ENCODE measurements at places on chromosomes 6 and 20.

DNA sequence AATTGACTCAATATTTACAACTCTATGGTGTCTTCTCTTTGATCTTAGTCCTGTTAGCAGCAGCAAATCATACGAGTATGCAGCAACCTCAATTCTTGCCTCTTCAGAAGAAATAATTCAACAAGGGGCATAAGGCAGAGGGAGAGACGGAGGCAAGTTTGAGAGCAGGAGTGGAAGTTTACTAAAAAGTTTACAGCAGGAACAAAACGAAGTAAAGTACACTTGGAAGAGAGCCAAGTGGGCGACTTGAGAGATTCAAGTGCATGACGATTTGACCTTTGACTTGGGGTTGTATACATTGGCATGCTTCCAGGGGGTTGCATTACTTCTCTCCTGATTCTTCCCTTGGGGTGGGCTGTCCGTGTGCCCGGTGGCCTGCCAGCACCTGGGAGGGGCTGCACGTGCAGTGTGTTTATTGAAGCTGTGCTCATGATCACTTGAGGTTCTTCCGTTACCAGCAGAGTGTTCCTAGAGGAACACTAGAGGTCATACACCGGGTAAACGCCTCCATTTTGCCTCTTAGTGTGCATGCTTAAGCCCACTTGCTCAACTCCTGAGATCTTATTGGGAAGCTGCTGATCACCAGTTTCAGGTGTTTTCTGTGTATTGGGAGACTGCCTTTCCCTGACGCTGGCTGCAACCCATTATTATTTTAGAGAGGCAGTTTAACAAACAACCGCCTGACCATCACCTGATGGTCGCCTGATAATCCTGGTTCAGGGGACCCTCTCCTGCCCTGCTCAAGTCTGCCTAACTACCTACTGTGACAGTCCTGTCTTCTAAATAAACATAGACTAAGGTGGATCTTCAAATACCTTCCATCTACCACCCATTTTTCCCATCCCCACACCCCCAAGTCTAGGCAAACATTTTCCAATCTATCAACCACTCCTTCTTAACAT is 172.4 kb upstream of the MYLIP start:
- no peak for DNase-seq

DNA sequence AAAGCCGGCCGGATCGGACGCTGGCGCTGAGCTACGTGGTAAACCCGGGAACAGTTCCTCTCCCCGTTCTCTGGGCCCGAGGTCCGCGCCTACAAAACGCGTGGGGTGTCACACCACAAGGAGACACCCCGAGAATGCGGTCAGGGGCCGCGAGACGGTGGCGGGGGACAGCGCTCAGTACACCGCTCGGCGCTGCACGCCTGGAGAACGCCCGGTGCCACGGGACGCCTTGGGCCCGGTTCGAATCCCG is 670 bp downstream of the NCOA5 start:
- DNase-seq: no peak

GRCh38 chr6:157727629-157728182 is 95.3 kb upstream of the SNX9 start:
- no peak for DNase-seq

DNA sequence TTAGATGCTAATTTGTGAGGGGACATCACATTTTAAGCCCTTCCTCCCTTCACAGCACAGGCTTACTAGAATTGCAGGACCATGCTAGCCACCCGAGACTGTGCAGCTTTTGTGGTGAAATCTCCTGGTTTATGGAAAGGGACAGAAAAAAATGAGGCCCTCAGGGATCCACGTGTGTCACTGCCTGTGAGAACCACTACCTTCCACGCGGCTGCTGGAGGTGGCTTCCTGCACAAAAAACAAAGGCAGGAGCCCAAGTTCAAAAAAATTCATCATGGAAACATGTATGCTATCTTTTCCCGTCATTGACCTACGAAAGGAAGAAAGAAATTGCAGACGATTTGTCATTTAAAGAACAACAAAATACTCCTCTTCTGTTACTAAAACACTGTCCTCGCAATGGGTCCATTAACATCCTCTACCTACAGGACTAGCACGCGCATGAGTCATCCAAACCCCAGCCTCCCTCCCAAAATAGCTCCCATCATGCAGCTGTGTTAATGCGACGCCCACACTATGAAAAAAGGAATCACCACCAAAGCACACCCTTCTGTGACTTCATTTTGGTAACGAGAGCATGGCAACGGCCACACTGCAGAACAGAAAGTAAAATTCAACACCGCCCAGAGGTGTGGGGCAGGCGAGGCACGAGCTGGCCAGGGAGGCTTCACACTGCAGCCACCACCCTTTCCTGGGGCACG is 45.7 kb downstream of the RAMACL start:
- DNase-seq: no peak

DNA sequence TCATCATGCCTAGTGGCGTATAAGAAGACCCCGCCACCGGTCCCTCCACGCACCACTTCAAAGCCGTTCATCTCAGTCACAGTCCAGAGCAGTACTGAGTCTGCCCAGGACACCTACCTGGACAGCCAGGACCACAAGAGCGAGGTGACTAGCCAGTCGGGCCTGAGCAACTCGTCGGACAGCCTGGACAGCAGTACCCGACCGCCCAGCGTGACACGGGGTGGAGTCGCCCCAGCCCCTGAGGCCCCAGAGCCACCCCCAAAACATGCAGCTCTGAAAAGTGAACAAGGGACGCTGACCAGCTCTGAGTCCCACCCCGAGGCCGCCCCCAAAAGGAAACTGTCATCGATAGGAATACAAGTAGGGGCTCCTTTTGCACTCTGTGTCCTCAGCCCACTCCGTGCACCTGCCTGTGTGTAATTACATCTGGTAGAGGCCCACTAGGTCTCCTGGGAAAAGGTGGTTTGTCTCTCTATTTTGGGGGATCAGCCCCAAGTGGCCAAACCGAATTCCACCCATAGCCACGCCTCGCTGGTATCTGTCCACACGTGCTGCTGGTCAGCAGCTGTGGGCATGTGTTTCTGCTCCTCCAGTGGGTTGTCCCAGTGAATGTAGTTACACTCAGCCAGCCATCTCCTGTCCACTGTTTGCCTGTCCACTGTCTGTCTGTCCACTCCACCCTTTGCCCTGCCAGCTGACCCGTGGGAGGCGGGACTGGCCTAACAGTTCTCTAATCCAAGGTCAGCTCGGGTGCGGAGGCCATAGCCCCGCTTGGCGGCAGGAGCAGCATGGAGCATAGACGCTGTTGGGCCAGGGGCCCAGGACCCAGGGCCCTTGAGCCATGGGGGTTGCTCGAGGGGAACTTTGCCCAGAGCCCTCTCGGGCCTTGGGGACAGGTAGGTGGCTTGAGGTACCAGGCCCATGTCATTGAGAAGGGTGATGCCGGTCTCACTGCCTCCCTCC is 44.3 kb upstream of the MYL9 start:
- DNase-seq: no peak

- DNase-seq: no peak
Measured at GRCh38 chr20:20806121-20807095, 94.0 kb upstream of the RALGAPA2 start.

- no peak for DNase-seq
Measured at GRCh38 chr6:3046295-3046694, 22.0 kb upstream of the RIPK1 start.

- DNase-seq: no peak
Measured at GRCh38 chr20:51480507-51481270, 61.8 kb downstream of the NFATC2 start.

- DNase-seq: no peak
Measured at GRCh38 chr6:10534419-10534762, 13.2 kb downstream of the GCNT2 start.

DNA sequence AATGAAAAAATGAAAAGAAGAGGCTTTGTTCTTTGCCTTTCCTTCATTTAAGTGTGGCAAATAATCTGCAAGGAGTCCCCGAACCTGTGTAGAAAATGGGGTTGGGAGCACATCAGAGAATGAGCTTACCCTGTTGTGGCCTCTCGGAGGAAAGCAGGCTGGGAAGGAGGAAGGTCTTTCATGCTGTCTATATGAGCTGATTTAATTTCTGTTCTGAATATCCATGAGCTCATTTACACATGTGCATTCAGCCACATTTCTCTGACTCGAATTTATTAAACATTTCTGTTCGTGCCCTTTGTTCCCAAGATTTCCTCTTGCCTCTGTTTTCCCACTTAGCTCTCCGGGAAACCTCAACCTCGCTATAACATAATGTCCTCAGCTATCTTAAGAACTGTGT is 584.4 kb upstream of the CDH4 start:
- DNase-seq: no peak

DNA sequence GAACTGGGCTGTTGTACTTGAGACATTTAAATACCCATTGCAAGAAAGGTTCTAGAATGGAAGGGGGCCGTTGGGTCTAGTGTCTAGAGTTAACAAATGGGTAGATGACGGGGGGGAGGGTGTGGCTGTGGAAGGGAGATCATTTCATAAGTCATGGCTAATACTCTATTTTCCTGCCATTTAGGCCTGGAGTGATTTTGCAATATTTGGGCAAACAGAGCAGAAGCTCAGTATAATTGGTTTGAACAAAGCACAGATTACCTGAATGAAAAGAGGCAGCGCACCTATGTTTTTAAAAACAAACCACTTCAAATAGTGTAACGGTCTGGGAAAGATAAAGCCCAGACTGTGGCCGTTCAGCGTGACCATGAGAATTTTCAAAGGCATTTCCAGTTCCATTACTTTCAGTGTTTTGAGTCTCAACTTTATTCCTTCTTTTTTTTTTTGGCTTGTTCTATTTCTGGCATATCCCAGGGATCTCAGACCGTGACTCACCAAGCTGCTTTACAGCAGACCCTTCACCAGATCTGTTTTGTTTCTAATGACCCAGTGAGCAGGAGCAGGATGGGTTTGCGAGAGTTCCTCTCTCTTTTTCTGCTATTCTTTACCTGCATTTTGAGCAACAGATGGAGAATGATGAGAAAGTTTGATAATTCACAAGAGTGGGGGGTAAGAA is 73.7 kb downstream of the LYRM2 start:
- DNase-seq: no peak

DNA sequence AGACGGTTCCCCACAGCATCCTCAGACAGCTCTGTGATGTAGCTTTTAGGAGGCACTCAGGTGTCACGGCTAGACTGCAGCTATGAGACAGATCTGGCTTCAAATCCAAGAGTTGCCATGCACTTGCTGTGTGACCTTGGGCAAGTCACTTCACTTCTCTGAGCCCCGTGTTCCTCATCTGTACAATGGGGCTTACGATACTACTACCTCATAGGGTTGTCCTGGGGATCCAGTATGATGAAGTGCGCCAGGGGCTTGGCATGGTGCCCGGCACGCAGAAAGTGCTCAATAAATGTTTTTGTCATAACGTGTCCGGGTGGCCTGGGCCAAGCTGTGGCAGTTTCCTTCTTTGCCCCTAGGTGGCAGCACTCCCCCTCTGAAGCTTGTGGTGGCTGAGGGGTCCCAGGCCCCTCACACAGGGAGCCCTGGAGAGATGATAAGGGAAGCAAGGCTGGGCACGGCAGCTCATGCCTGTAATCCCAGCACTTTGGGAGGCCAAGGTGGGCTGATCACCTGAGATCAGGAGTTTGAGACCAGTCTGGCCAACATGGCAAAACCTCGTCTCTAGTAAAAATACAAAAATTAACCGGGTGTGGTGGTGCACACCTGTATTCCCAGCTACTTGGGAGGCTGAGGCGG is 19.1 kb upstream of the CHMP4B start:
- DNase-seq: no peak

DNA sequence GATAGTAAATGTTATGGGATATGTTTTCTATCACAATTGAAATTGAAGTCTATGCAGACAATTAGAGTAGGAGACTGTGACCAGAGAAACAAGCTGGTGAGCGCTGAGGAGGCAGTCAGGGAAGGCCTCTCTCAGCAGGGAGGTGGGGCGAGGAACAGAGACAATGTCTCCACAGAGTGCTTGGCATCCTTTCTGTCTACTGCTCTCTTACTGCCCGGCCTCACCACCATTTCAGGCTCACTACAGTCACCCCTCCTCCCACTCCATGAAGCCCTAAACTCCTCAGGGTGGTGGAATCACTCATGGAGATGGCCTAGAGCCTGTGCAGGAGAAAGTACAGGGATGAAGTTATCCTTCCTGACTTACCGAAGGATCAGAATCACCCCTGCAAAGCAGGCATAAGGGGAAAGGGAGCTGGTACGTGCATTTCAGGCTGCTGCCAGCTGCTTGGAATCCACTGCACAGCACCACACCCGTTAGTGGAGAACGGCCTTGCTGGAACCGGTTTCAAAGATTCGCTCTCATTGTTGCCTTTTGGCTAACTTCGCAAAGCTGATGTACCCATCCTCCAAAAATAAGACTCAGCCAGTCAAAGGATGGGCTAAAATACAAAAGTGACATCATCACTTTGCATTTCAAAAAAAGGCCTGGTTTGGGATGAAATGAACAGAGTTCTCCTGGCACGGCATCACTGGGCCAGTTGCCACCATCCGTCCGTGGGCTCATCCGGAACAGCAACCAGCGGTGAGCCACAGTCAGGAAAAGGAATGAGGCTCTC is 67.3 kb downstream of the SLC22A23 start:
- no peak for DNase-seq

DNA sequence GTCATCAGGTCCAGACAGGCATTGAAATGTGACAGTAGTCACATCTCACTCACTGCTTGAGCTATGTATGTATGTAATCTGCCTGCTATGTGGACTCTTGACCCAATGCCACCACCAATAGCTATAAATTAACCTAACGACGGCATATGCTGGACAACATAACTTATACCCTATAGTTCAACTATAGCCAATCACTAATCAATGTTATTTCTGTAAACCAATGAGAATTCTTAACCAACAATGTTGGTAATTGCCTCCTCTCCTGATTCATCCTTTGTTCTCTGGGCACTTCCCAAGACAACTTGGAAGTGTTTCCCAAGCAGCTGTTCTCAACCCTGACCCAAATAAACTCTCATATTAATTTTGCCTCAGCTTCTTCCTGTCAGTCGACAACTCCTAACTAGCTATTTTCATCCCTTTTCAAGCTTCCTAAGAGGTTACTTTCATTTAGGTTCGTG is 24.1 kb upstream of the SERPINB1 start:
- no peak for DNase-seq

GRCh38 chr6:56093776-56094175 is 153.6 kb downstream of the COL21A1 start:
- no peak for DNase-seq

DNA sequence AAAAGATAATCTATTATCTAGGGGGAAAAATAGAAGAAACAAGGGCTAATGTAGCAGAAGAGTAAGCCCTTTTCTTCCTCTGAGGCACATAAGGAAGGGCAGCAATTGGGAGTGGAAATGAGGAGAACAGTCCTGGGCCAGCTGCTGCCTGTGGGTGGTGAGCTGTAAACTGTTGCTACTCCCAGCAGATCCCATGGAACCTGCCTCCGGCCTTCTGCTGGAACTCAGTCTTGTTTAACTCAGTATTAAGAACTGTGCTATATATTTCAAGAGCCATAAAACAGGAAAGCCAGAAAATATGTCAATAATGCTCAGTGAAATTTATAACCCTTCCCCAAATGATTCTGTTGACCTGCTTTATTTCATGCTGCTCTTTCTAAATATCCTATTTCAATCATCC is 464.2 kb downstream of the COL12A1 start:
- DNase-seq: no peak

GRCh38 chr6:142940487-142940886 is 4.5 kb downstream of the HIVEP2 start:
- no peak for DNase-seq

GRCh38 chr6:109183109-109183650 is 87.9 kb downstream of the CEP57L1 start:
- no peak for DNase-seq

Measured in vagina (tissue), 2 donors.